ENCODE measurements at places on chromosomes 7 and 10. TPM values are rescaled to one million over a fixed set of nuclear protein-coding genes. Genes with fewer than 3 reads are reported as not detected.

DNA sequence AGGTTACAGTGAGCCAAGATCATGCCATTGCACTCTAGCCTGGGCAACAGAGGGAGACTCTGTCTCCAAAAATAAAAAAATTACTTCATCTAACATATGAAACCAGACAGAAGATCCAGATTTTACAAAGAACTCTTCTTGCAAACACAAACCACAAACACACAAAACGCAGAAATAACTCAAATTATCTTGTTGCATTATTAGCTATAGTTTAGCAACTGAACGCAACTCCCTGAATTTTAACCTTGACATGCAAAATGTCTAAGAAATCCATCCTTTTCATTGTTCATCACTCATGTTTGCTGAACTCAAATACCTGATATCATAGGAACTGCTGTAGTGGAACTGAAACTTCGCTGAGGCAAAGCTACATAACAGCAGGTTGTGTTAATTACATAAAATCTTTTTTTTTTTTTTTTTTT lies 64.1 kb downstream of the MICU1 start:
- DNase-seq: no peak

The MYL10 gene
- polyA plus RNA-seq: 17.3 TPM

The FAM241B gene
- 0.31 TPM for polyA plus RNA-seq

The ARMC3 gene
- 0.21 TPM for polyA plus RNA-seq

DNA sequence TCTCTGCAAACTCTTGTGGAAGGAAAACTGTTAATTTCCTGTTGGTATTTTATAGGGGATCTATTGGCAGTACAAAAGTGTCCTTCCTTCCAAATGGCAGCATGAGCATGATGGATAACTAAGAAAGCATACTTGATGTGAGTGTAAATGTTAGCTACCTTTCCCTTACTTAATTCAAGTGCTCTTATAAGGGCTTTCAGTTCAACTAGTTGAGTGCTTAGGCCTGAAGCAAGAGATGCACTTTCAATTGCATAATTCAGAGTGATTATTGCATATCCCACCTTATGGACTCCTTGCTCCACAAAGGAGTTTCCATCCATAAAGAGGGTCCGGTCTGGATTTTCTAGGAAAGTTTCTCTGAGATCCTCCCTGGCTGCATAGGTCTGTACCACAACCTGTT lies 56.3 kb upstream of the CYP2C8 start:
- DNase-seq: no peak

The SLC13A1 gene
- not detected for polyA plus RNA-seq

- no peak for DNase-seq
Observed at GRCh38 chr7:105723572-105723971, 142.3 kb upstream of the EFCAB10 start.
